Posterior cingulate gyrus (tissue), 11 donors: ENCODE measurements at places on chromosomes 16 and 17.

DNA sequence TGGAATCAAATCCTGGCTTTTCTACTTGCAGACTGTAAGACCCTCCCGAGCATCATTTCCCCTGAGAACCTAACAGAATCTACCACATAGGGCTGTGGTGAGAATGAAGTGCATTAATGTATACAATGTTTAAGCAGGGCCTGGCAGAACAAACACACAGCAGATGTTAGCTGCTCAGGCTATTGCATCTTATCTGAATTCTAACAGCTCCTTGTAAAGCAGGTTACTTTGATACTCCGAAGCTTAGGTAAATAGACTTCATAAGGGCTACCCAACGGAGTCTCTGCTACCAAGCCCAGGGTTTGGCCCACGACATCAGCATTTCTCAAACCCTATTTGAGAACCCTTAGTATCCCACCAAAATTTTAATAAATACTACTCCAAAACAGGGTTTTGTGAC is 24.4 kb upstream of the NOS2 start:
- no peak for DNase-seq

GRCh38 chr16:72785886-72786285 is 262.0 kb downstream of the ZFHX3 start:
- no peak for DNase-seq

DNA sequence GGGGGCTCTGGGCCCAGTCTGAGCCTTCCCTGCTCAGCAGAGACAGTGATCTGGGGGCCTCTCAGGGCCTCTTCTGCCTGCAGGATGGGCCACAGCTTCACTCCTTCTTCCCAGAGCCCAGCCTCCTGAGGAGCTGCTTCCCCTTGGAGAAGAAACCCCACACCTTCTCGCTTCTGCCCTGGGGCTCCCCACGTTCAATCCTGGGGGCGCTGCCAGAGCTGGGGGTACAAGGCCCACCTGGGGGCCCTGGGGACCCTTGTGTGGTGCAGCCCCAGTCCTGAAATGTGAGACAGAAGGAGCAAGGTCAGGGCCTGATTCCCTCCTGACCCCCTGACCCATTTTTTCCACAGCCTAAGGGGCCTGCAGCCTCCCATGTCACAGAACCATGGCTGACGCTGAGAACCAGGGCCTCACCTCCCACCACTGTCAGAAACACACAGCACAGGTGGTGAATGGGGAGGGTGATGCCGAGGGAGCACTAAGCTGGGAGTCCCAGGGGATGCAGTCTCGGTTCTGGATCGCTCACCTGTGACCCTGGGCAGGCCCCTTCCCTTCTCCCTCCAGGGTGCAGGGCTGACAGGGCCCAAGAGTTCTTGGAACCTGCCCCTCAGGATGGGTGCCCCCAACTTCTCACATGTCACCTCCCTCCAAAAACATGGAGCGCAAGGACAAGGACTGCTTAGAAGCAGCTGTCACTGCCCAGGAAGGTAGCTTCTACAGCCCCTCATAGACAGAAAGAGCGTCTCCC is 21.6 kb upstream of the MPO start:
- DNase-seq, result no peak

- no peak for DNase-seq
These were observed 10.4 kb downstream of the CD300LF start for GRCh38 chr17:74702116-74702871.

DNA sequence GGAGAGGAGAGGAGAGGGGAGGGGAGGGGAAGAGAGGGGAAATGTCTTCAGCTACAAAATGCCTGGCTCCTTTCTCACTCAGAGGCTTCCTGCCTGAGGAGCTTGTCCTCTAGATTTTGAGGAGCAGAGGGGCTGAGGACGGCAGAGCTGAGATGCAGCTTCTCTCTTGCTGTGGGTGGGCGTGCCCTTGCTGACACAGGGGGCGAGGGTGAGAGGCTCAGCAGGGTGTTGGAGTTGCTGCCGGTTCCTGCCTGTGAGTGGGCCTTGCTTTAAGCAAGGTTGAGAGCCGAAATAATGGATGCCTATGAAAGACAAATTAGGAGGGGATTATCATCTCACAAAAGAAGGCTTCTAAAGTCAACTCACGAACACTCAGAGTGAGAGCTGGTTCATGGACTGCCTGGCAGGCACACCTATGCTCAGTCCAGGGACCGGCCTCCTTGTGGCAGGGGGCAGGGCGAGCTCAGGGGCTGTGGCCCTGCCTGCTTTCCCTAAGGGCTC is 215.6 kb downstream of the MSI2 start:
- no peak for DNase-seq

DNA sequence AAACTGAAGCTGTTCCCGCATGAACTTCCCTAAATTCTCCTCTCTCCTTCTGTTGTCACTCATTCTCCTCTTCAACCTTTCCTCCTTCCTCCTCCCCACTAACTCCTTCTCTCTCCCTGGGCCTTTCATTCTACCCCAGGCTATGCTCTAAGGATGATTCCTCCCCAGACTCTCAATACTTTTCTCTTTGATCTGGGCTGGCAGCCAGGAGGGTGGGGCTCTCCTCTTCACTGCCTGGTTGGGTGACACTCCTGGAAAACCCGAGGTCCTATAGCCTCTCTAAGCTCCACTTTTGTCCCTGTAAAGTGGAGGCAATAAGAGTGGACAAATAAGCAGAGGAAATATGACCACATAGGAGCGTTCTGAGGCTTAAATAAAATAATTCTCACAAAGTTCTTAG is 46.2 kb downstream of the HSD17B2 start:
- DNase-seq, result no peak

DNA sequence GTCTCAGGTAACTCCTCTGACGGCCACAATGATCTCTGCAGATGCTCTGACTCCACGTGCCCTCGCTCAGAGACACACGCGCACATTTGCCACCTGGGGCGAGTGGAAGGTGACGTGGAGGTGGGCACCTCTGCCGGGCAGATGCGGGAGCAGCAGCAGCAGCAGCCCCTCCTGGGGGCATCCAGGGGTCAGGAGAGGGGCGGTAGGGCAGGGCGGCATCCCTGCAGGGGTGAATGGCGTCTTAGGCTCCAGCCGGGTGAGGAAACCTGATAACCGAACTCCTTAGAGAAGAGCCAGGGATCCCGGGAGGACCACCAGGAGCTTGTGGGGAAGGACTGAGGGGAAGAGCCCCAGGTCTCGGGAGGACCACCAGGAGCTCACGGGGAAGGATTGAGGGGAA is 34.6 kb upstream of the CDH15 start:
- no peak for DNase-seq
